ENCODE measurements at places on chromosomes 11 and 22. TPM values are rescaled to one million over a fixed set of nuclear protein-coding genes. Genes with fewer than 3 reads are reported as not detected.
A peak's percentile ranks its signal among the peaks of the same experiment; 100 is the strongest.

DNA sequence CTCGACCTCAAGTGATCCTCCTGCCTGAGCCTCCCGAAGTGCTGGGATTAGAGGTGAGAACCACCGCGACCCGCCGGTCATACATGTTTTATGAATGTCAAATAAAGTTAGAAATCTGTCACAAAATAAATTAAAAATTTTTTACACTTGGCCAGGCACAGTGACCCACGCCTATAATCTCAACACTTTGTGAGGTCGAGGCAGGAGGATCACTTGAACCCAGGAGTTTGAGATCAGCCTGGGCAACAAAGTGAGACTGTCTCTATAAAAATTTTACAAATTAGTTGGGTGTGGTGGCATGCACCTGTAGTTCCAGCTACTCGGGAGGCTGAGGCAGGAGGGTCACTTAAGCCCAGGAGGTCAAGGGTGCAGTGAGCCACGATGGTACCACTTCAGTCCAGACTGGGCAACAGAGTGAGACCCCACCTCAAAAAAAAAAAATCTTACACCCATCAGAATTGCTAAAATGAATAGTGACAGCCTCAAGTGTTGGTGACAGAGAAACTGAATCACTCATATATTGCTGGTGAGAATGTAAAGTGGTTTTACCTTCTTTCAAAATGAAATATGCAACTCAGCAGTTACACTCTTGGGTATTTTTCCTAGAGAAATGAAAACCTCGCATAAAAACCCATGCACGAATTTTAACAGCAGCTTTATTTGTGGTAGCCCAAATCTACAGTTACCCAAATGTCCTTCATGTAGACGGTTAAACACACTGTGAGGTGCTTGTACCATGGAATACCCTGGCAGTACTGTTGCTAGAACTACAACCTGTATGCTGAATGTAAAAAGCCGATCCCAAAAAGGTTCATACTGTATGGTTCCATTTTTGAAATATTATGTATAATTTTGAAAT is 55.4 kb downstream of the MED15 start:
- no peak for DNase-seq

GRCh38 chr11:113862435-113862834 is 12.9 kb downstream of the USP28 start:
- no peak for DNase-seq

DNA sequence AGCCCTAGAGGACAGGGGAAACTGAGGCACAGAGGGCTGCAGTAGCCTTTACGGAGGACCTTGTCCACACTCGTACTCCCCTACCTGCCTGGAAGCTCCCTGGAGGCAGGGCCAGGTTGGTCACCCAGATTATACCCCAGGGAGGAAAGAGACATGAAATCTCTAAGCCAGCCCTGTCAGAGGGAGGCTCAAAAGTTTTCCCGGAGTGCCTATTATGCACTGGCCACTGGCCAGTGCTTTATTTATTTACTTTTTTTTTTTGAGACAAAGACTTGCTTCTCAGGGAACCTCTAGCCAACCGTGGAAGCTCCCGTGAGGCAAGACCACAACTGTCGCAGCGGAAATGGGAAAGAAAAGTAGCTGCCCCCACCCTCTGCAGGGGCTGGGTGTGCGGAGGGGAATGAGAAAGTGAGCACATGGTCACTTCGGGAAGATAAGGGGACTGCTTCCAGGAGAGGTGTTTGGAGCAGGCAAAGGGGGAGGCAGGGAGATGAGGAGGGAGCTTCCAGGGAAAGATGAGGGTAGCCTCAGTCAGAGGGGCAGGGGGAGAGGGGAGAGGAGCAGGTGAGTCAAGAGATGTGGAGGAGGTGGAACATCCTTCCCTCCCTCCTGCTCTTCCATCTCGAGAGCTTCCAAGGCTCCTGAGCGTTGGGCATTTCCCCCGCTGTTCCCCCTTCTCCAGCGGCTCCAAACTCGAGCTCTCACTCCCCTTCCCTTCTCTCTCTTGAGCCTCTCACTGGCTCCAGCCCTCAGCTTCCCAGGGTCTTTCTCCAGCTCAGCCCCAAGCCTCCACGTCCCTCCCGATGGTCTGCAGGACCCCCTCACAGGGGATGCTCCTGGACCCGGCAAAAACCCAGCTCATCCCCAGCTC is 4.3 kb downstream of the IL2RB start:
- peak; percentile 29 for DNase-seq

DNA sequence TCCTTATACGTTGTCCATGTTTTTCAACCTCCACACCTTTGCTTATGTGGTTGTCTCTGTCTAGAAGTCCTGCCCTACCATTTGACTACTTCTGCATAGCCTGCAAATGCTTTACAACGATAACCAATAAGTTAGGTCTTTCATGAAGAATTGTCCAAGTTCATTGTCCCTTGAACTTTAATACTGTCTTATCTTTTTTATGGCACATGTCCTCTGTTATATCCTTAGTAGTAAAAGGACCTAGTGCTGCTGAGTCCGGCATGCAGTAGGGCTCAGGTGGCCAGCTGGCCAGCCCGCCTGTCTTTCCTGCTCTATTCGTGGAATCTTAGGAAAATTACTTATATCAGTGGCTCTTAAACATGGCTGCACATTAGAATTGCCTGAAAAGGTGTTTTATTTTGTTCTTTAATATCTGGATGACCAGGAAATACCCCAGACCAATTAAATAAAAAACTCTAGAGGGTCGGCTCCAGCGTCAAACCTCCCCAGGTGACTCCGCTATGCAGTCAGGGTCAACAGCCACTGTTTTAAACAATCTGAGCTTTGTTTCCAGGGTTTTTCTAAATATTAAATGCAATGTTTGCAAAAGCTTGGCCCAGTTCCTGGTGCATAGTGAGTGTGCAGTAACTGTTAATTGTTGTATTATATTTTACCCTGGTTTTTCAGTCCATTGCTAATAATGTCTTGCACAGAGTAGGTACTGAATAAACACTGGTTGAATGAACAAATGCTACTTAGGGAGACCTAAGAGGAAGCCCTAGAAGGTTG is 64.6 kb upstream of the SESN3 start:
- no peak for DNase-seq

Gene OR5AK2
- polyA plus RNA-seq, result 0.19 TPM

Gene SOX6
- polyA plus RNA-seq, result 24.9 TPM

DNA sequence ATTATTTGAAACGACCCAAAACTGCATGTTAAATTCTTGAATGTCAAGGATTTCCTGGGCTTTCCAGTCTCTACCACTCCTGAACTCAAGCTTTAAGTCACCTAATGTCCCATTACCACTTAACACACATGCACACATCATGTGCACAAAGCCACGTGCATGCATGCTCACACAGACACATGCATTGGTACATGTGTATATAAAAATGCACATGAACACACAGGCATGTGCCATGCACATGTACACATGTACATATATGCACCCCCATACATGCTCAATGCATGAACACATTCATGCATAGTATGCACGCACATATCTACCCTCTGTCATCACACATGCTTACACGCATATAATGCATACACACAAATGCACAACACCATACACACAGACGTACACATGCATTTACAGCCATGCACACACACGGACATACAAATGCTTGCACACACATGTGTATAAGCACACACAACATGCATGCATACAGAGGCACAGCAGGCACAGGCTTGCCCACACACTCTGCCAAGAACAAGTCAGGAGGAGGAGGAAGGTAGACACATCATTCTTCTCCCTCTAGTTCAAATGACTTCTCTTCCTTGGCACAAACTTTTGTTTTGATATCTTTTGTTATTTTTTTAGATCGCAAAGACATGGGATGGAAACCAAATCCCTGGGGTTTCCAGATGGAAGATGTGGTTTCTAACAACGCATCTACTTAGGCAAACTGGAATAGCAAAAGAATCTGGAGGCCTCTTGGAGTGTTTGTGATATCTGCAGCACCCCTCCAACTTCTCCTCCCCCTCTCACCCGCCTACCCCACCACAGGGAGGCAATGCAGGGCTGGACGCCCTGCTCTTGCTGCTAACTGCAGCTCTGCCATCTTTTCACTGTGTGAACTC is 24.6 kb downstream of the RASD2 start:
- no peak for DNase-seq

- DNase-seq, result peak; percentile 85
Measured at GRCh38 chr11:66311965-66312548, 4.8 kb downstream of the CD248 start.

DNA sequence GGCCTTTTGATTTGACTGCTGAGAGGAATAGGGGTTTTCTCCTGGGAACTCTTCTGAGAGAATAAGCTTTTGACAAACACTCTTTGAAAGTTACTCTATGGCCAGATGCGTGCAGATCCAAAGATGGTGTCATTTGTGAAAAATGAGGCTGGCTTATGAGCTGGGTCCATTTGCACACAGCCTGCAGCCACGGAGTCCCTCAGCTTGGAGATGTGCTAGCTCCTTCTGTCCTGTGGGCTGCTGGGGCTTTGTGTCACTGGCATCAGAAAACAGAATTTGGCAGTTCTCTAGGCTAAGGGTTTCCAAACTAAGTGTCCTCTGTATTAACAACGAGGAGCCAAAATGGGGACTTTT is 702.4 kb downstream of the NTM start:
- no peak for DNase-seq

Gene UPK3A
- 1.3 TPM for polyA plus RNA-seq

Gene RASD2
- 2.1 TPM for polyA plus RNA-seq

- no peak for DNase-seq
Measured at GRCh38 chr11:64103277-64103985, 62.5 kb downstream of the MACROD1 start.

Gene KCNQ1OT1
- polyA plus RNA-seq, result 1.1 TPM

DNA sequence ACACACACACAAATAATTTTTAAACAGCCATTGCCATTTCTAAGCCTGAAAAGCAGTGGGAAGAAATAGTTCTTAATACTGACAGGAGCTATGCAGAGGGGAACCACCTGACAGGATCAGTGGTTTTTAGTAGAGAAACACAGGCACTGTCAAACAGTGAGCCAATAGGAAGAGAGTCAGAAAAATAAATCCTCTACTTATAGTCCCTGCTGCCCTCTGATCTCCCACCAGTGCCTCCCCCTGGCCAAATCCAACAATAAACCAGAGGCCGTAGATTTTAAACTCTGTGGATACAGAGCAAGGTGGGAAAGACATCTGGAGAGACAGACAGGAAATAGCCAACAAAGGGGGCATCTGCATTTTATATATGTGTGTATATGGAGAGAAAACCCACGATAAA is 7.9 kb upstream of the OR56B4 start:
- DNase-seq, result no peak

- no peak for DNase-seq
Measured at GRCh38 chr22:38304526-38304925, 12.7 kb downstream of the CSNK1E start.

- DNase-seq, result no peak
Measured at GRCh38 chr11:86790867-86791849, 9.2 kb upstream of the PRSS23 start.
